ENCODE measurements at places on chromosomes 11 and 22.
A peak's percentile ranks its signal among the peaks of the same experiment; 100 is the strongest.

GRCh38 chr11:64006398-64006797, 20.2 kb downstream of the OTUB1 start:
- no peak for DNase-seq
- H3K4me1 ChIP-seq, result peaks cover 43% of the 10 kb centered on the region
- H3K27me3 ChIP-seq, result peaks cover 76% of the 10 kb centered on the region
- no peak overlapping the region for H3K27ac ChIP-seq

DNA sequence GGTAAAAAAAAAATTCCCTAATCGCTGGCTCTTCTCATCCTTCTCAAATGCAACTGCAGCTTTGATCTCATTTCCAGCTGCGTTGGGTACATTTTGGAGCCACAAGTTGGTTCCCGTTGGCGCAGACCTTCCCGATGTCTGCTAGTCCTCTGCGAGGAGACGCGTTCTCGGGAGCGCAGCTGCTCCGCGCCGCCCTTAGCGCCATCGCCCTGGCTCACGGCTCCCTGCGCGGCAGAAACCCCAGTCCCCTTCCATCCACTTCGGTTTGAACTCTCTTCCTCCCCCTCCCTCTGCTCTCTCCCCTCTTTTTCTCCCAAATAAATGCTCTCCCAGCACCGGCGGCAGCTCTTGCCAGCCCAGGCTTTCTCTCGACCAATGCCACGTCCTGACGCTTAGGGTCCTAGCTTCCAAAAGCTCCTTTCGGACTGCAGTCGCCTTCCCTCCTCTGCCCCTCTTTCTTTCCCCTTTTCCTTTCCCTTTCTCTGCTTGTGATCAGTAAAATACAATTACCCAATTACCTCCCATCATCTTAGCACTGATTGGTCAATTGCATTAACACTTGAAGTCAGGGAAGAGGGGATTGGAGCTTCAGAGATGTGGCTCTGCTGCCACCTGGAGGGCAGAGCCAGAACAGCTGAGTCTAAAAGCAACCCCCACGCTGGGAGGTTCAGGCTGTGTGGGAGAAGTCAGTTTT, 1165.7 kb downstream of the LRRC4C start:
- peak overlapping the region; percentile 86 for H3K4me3 ChIP-seq
- peaks cover 7% of the 10 kb centered on the region for H3K27me3 ChIP-seq

DNA sequence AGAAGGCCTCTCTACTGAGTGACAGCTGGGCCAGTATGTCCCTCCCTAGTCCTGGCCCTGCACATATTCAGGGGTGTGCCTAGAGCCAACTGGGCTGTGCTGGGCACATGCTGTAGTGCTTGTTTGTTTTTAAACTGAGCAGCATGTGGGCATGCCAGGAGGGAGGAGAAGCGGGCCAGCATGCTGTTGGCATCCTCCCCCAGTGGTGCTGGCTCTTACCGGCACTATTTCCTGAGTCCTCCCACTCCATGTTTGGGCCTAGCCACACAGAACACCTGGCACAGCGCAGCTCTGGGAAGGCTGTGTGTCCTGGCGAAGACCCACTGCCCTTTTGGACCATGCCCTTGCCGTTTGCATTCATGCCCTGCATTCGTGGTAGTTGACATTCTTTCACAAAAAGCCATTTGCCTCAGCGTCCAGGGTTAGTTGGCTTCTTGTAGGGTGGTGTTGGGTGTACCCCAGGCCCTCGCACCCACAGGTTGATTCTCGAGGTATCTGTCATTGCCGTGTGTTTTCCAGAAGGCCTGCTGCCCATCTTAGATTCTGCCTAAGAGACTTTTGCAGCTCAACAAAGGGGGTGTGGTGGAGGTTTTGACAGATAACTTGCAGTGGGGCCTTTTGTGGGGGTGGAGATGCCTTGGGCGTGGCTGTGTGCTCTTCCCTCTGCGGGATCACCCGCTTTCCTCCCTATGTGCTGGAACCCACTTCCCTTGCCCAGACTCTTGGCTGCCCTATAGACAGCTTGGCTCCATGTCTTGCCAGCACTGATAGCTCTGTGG, 13.6 kb downstream of the DGCR8 start:
- peaks cover 98% of the 10 kb centered on the region for H3K36me3 ChIP-seq
- H3K4me1 ChIP-seq, result no peaks in the 10 kb centered on the region
- H3K27me3 ChIP-seq, result peaks cover 4% of the 10 kb centered on the region
- no peak overlapping the region for H3K4me3 ChIP-seq

DNA sequence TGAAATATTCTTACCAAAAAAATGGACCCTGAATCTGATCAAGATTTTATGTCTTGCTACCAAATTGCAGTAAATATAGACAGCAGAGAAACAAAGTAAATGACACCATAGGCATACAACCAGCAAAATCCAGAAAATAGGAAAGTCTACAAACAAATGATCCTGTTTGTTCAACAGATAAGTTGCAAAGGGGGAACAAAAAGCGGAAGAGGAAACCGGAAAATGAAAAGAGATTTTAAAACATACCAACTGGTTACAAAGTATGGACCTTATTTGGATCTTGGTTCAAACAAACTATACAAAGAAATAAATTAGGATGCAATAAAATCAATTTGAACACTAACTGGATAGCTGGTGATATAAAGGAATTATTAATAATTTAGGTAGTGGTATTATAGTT, 92.0 kb downstream of the TMPRSS5 start:
- no peak overlapping the region for H3K27ac ChIP-seq
- no peak overlapping the region for H3K4me3 ChIP-seq
- DNase-seq, result no peak
- H3K4me1 ChIP-seq, result no peaks in the 10 kb centered on the region

- peaks cover 3% of the 10 kb centered on the region for H3K27me3 ChIP-seq
- H3K27ac ChIP-seq, result peak overlapping the region; percentile 51
- H3K4me1 ChIP-seq, result peaks cover 37% of the 10 kb centered on the region
- peaks cover 15% of the 10 kb centered on the region for H3K36me3 ChIP-seq
- no peak overlapping the region for H3K4me3 ChIP-seq
Measured at GRCh38 chr22:45602824-45603595, 68.6 kb upstream of the ATXN10 start.
